NCI-H524 (cell line): ENCODE measurements at places on chromosomes 1 and 21.
A peak's percentile ranks its signal among the peaks of the same experiment; 100 is the strongest.

- no peak for DNase-seq
These were observed 10.0 kb upstream of the LRRC8C start for GRCh38 chr1:89622895-89623294.

DNA sequence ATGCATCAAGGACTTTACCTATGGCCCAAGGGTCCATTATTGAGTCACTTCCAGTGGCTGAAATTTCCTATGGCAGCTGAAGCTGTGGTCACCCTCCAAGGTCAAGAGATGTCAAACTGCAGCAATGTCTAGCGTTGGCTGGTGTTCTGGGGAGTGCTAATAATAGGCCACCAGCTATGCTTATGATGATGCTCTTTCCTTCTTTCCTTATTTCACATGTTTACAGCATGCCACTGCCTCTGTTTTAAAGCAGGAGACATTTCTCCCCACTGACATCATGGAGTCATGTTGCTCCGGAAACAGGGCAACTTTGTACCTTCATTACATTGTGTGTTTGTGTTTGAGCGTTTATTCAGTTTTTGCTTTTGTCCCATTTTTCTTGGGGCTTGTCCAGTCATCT lies 62.6 kb upstream of the CYYR1 start:
- no peak for DNase-seq

DNA sequence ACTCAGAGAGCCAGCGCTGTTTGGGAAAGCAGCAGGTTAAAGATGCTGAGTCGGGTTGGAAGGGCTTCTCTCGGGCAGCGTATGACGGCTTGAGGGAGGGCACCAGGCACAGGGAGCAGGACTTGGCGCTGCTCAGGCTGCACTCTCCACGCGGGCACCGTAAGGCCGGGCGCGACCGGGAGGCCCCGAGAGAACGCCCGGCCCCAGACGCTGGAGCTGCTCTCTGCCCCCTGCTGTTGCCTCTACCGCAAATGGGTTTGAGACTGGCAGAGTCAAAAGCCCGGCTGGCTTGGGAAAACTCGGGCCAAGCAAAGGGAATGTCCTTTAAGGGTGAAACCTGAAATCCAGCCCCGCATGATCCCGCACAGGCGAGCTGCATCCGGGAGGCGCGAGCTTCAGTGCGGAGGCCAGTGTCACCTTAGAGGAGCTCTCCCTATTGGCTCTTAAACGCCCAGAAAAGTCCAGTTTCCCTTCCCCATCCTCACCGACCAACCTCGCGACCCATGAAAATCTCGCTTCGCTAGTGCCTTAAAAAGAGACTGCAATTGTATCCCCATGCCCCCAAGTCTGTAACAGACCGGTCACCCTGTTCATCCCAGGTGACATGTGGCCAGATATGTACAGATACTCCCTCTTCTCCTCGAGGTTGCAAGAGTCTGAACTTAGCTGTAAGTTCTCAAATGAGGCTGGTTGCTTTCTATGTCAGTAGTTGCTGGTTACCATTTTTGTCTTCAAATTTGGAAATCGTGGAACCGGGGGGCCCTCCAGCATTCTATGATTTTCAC lies 1.1 kb downstream of the PRRX1 start:
- peak; percentile 11 for DNase-seq

- no peak for DNase-seq
These were observed 492 bp upstream of the PGM1 start for GRCh38 chr1:63592536-63593302.

GRCh38 chr1:167440345-167440744 lies 78.0 kb downstream of the CD247 start:
- DNase-seq: no peak

- DNase-seq: no peak
These were observed 448 bp downstream of the AURKAIP1 start for GRCh38 chr1:1374589-1374928.

GRCh38 chr1:63122079-63122478 lies 200.3 kb upstream of the FOXD3 start:
- peak; percentile 62 for DNase-seq

DNA sequence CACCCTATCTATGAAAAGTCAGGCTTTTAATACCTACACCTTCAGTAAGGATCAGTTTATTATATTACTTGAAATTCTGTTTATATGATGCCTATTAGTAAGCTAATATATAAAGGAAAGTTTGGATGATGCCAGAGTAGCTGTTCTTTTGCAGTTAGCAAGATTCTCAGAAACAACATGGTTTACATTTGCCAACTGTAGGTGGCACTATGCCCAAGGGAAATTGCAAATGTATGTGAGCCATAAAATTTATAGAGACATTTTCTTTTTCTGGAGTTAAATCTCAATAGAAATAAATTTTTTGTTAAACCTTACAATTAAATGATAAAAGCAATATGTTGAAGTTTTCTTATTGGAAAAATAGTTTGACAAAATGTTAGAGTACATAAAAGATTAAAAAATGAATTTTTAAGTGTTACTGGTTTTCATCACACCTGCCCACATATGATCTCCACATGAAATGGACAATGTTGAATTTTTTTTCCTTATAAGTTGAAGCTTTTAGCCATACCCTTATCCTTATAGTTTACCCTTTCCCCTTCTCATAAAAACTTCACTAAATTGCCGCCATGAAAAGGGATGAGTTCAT lies 32.1 kb upstream of the EPHX4 start:
- DNase-seq: peak; percentile 46

DNA sequence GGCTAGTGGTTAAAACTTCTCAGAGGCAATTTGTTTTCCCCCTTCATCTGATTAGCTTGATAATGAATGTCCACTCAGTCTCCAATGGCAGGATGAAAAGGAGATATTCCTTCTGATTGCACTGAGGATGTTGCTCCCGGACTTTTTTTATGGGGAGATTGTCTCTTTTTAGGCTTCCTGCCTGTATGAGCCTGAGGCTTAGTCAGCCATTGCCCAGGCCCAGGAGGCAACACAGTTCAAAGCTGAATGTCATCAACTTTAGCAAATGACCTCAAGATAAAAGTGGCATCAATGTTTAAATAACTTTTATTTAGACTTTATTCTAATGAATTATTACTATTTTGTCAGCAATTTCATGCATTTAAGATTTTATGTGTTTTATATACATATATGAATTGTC lies 162.9 kb upstream of the PTBP2 start:
- no peak for DNase-seq

GRCh38 chr1:171715813-171716251 lies 26.0 kb downstream of the VAMP4 start:
- no peak for DNase-seq

DNA sequence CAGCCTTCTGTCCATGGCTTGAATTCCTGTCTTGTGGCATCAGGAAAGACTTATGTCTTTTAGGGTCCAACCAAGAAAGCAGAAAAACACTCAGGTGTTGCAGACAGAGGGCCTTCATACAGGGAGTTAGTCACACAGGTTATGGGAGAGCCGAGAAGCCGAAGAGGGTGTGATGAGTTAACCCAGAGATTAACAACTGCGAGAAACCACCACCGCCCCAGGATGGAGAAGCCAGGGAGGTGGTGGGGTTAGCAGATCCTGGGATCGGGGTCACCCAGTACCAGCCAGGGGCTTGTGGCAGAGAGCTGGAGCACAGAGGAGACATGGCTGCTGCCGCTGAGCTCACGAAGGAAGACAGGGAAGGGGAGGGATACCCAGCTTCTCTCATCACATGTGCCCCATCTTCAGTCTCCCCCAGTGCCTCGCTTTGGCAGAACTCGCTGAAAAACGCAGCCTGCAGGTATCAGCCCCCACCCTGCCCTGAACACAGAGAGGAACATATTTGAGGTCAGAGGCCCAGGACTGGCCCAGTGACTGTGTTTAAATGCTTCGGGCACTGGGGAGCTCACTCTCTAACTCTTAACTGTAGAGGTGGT lies 58.7 kb downstream of the RUNX3 start:
- DNase-seq: no peak

DNA sequence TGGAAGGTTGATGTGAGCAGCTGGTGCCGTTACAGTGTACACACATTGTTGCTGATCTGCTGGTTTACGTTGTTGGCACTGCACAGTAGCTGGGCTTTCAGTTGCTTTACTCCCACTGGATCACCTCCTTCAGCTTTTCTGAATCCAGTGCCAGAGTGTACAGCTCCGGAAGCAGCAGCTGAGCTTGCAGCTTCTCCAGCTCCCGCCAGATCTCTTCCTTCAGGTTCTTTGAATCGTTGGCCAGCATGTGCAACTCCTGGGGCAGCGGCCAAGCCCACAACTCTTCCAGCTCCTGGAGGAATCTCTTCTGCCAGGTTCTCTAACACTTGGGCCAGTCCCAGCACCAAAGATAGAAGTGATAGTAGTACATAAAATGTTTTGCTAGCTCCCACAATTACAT lies 149.7 kb upstream of the RRP15 start:
- no peak for DNase-seq

DNA sequence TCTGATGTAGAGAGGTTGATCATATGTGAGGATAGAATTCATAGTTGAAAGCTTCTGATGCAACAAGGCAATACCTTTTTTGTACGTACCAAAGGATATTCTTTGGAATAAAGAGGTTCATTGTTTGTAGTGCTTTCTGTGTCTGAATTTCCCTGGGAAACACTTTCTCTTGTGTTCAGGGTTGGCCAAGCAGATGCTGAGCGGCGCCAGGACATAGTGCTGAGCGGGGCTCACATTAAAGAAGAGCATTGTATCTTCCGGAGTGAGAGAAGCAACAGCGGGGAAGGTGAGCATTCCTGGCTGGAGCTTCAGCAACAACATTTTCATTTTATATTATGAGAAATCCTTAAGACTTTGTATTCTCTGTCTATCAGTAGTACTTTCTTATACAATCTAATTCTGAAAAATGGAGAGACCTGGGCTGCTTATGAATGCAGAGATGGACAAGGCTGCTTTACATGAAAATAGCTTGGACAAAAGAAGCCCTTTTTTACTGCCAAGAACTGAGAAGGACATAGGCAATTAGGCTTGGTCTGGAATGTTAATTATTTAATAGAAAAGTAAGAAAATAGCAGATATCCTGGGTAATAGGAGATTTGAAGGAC lies 85.2 kb downstream of the KIF1B start:
- DNase-seq: no peak

DNA sequence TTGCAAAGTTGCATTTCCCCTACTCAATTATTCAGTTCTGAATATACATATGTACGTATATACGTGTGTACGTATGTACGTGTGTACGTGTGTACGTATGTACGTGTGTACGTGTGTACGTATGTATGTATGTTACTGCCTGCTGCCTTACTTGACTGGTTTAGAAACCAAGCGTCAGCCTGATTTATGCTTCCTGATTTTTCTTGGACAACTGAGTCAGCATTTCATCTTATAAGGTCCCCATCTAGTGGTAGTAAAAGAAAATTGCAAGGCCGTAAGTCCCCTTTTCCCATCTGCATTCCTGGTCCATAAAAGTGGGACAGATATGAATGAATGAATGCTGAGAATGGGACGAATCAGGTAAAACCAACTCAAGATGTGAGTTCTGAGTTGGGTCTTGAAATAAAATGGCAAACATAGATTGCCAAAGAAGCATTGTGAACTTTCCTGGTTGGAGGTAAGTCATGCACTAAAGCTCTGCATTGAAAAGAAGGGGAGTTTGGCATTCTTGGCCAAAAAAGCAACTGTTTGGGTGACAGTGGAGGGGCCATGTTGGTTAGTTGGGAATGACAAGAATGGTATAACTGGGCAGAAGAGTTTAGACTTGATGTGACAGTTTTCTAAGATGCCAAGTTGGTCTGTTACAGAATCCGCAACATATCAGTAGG lies 76.4 kb upstream of the DNAH14 start:
- DNase-seq: peak; percentile 3
